ENCODE measurements at places on chromosomes 4 and X.

GRCh38 chr4:4869731-4870571 lies 10.5 kb downstream of the MSX1 start:
- no peak for DNase-seq

GRCh38 chr4:128725405-128726055 lies 84.0 kb upstream of the JADE1 start:
- no peak for DNase-seq

DNA sequence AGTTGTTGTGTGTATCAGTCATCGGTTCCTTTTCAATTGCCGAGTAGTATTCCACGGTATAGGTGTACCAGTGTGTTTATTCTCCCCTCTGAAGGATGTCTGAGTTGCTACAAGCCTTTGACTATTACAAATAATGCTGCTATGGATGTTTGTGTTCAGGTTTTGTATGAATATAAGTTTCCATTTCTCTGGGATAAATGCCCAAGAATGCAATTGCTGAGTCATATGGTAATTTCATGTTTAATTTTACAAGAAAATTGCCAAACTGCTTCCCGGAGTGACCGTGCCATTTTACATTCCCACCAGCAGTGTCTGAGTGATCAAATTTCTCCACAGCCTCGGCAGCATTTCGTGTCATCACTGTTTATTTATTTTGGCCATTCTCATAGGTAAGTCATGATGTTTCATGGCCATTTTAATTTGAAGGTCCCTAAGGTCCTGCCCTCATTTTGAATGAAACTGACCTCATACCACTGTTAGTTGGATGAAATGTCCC lies 73.9 kb downstream of the IRF2 start:
- no peak for DNase-seq

DNA sequence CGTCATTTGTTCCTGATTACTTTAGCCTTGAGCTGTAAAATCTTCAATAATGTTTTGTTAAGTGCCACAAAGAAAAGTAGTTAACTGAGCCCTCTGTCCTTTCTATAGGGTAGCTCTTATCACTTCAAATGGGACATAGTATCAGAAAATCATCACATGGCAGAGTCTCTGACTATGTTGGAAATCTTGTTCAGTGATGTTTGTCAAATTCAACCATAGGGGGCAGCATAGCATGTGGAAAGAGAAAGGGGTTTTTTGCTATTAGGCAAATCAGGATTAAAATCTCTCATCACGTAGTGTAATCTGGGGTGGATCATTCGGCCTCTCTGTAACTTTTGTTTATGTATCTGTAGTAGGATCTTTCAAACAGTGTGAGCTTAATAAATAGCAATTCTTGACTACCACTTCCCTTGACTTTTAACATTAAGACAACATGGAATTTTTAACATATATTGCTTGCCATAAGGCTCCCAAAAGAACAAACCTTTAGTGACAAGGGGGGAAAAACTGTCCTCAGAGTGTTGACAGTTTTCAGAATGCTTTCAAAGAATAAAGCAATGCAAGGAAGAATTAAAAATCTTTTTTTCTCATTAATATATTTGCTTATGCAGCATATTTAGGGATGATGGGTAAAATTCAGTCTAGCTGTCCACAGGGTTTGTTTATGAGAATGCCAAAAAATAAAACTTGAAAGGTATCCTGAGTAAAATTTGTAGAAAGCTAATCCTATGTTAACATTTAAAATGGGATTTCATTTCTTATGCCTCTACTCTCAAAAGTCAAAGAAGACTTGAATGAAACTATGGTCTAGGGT lies 127.2 kb downstream of the FBXW7 start:
- peak; percentile 84 for DNase-seq

- no peak for DNase-seq
These were observed 45.2 kb upstream of the CLCN4 start for GRCh38 chrX:10111364-10112148.

DNA sequence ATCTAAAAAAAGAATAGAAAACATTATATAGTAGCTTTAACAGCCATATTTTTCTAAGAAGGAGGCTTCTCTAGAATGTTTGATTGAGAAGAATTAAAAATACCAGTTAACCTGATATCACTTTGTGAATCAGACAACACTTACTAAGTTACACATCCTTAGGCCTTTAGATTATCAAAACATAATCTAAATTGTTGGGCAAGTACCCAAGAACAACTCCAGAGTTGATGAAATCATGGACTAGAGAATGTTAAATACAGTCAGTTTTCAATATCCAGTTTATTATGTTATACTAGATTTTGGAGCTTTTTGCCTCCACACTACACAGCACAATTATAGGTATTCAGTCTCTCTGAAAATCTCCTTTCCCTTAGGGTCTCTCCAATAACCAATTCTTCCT lies 39.6 kb downstream of the ARL13A start:
- DNase-seq, result no peak

DNA sequence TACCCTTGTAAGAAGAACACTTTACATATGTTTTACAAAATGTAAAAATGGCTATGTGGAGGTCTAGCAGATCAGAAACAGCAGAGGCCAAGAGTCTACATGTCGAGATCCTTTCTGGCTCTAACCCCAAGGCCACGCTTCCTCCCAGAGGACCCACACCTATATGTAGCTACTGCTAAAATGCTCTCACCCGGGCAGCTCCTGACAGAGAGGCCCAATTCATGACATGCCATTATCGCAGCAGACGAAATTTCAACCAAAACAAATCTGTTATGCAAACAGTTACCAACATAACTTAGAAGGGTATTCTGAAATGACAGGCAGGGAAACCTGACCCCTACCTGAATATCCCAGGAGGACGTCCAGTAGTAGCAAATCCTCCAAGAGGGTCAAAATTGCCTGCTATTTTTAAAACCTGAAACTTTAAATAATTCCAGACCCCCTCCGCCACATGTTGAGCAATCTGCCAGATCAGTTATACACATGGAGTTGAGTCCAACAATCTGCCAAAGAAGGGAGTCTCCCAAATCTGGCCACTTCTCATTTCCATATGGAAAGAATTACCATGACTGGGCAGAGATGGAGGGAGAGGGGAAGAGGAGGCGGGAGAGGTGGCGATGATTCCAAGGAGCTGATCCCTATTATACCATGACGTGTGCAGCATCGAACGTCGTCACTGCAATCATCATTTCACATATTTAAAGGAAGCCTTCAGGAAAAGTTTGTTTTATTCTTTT lies 192.9 kb upstream of the TBL1X start:
- DNase-seq, result no peak

GRCh38 chrX:37603938-37604409 lies 32.5 kb downstream of the LANCL3 start:
- DNase-seq, result no peak

DNA sequence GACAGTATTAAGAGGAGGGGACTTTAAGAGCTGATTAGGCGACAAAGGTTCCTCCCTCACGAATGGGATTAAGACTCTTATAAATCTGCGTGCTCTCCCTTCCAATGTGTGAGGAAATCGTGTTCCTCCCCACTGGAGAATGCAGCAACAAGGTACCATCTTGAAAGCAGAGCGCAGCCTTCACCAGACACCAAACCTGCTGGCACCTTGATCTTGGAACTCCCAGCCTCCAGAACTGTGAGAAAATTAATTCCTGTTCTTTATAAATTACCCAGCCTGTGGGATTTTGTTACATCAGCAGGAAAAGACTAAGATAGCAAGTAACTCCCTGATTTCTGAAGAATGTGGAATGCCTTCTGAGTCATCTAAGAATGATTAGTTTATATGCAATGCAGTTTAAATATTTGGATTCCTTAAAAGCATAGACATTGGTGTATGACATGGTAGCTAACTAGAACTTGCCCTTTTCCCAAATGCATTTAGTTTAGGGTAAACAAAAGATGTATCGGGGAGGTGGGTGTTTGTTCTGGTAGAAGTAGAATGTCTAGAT lies 86.1 kb downstream of the USP46 start:
- DNase-seq, result no peak

DNA sequence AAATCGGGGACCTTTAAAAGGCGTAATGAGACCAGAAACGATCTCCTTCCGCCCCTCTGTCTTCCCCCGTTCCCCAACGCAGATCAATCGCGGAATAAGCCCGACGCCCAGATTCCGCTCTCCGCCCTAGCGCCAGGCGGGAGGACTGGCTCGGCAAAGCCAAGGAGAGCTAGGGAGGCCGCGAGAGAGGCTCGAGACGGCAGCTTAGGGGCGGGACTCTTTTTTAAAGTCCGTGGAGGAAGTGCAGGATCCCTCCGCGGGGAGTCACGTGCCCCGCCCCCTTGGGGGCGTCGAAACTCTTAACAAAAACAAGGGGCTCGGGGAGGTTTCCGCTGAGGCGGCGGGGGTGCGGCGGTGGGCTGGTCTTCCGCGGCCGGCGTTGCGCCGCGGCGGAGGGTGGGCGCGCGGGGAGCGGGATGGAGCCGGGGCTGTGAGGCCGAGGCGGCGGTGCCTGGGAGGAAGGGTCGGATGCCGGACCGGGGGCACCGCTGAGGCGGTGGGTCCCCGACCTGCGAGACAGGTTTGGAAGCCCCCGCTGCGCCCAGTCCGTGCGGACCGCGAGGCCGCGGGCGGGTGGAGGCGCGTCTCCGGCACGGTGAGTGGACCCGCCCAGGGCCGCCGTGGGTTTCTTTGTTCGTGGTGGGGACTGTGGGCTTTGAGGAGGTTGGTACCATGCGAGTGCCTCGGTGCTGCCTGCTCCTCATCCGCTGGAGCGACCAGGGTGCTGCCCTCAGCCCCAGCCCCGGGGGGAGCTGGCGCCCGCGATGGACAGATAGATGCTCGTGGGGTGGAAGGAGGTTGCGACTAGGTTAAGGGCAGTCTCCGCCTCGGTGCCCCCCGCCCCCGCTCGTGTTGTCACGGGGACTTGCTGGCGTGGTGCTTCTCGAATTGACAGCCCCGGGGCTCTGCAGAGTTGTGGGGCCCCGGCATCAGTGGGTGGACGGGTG lies at the start of gene CCNG2:
TSS of gene CCNG2 (plus strand) at position 296 of the 947 bp plus-strand sequence. CDS start 1,326 bp downstream, outside the sequence.
- peak; percentile 91 for DNase-seq

- no peak for DNase-seq
These were observed 197.6 kb upstream of the AR start for GRCh38 chrX:67346225-67346624.

GRCh38 chr4:26474551-26474950 lies 15.7 kb downstream of the CCKAR start:
- peak; percentile 32 for DNase-seq

DNA sequence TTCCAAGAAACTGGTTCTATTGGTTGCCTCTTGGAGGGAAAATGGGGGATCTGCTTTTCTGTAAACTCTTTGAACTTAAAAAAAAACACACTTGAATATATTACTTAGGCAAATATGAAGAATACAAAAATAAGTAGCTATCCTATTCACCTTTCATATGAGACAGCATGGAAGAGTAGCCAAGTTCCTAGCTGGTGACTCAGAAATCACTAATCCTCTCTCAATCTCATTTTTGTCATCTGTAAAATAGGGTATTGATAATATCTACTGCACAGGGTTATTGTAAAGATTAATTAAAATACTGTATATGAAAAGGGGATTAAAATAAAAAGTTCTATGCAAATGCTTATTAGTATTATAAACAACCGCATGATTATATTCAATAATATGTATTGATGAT lies 12.7 kb downstream of the MGARP start:
- DNase-seq, result no peak

GRCh38 chrX:6383917-6384316 lies 151.0 kb downstream of the VCX3A start:
- DNase-seq, result no peak

DNA sequence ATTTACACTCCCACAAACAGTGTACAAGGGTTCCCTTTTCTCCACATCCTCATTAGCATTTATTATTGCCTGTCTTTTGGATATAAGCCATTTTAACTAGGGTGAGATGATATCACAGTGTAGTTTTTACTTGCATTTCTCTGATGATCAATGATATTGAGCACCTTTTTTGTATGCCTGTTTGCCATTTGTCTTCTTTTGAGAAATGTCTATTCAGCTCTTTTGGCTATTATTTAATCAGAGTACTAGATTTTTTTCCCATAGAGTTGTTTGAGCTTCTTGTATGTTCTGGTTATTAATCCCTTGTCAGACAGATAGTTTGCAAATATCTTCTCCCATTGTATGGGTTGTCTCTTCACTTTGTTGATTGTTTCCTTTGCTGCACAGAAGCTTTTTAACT lies 190.6 kb downstream of the MAGEB17 start:
- DNase-seq, result no peak

DNA sequence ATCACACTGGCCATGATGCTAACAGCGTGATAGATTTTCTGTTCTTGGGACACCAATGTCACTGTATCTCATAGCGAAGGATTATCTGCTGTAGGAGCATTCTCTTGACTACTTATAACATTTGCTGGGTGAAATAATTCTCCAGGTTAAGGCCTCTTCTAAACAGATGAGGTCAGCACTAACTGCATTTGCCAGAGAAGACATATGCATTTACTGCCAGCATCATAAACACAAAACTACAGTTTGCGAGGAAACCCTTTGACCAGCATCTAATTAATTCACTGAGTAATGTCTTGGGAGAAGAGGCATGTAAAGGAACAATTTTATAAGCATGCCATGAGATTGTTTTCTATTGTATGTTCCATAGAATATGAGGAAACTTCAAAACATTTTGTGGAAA lies 13.9 kb downstream of the TBC1D1 start:
- DNase-seq, result no peak

DNA sequence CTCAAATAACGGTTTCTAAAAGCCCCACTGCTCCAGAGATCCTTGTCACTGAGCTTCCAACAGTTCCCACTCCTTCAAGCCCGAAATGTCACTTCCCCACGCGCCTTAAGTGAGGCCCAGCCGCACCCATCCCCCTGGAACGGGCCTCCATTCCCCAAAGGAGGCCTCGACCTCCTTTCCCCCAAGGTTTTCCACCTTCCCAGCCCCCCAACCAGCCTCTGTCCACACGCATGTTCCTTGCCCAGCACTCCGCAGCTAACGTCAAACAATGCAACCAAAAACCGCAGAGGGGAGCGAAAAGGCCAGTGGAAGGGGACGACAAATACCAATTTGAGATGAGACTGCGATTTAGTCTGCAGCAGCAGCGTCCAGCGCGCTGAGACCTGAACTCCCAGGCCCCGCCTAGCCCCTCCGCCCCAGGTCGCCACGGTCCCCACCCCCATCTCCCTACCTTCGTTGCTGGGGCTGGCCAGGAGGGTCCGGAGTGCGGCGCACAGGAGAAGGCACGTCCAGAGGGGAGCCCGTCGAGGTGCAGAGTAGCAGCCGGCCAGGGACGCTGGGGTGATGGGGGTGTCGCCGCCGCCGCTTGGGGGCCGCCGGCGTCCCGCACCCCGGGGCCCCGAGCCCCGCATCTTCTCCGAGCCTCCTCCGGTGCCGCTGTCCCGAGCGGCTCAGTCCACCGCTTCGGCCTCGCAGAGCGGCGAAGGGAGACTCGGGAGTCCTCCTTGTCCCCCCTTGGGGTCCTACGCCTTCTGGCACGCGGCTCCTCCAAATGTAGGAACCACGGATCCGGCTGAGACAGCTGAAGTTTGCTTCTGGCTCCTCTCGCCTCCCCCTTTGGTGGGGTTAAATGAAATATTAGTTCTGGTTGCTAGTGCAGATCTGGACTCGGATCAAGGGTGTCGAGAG lies 924 bp downstream of the EPHA5 start:
- DNase-seq, result no peak

DNA sequence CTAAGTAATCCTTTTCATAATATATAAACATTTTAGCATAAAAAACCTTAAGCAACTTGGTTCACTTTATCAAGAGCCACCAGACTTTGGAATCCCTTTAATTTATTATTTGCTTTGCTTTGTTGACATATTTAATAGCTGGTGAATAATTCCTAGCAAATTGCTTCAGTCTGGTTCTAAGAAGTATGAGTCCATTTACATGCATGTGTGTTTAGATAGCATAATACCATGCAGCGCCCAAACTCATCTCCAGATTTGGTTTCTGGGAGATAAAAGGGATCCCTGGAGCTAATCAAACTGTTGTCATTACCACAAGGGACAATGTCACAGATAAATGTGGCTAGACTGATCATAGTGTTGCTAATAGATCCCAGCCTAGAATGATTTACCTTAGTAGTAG lies 111.8 kb downstream of the TMEM144 start:
- DNase-seq, result no peak

- no peak for DNase-seq
These were observed 262.8 kb downstream of the DHRSX start for GRCh38 chrX:2237976-2238375.
